PC-3 (cell line): ENCODE measurements at places on chromosomes 2 and 18. TPM values are rescaled to one million over a fixed set of nuclear protein-coding genes. Genes with fewer than 3 reads are reported as not detected.

TWIST2 gene
- total RNA-seq = 4.4 and 5.8 TPM in 2 replicates

ANO7 gene
- 2.6 and 2.9 TPM in 2 replicates for total RNA-seq

DNA sequence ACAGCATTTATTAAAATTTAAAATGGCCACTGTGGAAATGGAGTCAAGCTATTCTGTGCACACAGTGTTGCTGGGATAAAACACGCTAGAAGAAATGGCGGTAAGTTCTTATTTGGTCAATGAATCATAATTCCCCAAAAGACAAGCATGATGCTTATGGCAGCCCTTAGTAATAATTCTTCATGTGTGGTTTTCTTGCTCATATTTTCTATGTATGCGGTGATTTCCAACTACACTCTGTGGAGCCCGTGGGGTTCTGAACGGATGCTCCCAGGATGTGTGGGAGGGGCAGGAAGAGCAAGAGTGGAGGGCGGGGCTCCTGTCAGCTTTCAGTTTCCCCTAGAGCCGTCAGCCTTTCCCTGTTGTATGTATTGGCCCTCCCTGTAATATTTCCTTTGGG is 91.7 kb upstream of the RMDN2 start:
- no peaks in the 10 kb centered on the region for H3K36me3 ChIP-seq
- DNase-seq = no peak
- H3K4me1 ChIP-seq = no peaks in the 10 kb centered on the region
- H3K27me3 ChIP-seq = no peaks in the 10 kb centered on the region

GRCh38 chr2:85247610-85248009 is 80.2 kb downstream of the TGOLN2 start:
- H3K27ac ChIP-seq = no peak overlapping the region
- H3K4me1 ChIP-seq = peaks cover 20% of the 10 kb centered on the region
- no peak overlapping the region for H3K4me3 ChIP-seq
- H3K27me3 ChIP-seq = no peaks in the 10 kb centered on the region
- DNase-seq = no peak

- DNase-seq = peak; percentile 67
- H3K4me1 ChIP-seq = no peaks in the 10 kb centered on the region
- H3K4me3 ChIP-seq = no peak overlapping the region
- no peaks in the 10 kb centered on the region for H3K27me3 ChIP-seq
- no peak overlapping the region for H3K27ac ChIP-seq
Observed at GRCh38 chr2:179936654-179937053, 70.4 kb downstream of the CWC22 start.

GRCh38 chr2:230658877-230659652 is 53.6 kb upstream of the CAB39 start:
- no peaks in the 10 kb centered on the region for H3K27me3 ChIP-seq
- no peak overlapping the region for H3K4me3 ChIP-seq
- H3K36me3 ChIP-seq = no peaks in the 10 kb centered on the region
- DNase-seq = no peak
